Retinal pigment epithelial cell (primary cell): ENCODE measurements at places on chromosomes 12 and 14.

- DNase-seq = no peak
Observed at GRCh38 chr12:99721715-99722275, 74.2 kb downstream of the GARIN6 start.

DNA sequence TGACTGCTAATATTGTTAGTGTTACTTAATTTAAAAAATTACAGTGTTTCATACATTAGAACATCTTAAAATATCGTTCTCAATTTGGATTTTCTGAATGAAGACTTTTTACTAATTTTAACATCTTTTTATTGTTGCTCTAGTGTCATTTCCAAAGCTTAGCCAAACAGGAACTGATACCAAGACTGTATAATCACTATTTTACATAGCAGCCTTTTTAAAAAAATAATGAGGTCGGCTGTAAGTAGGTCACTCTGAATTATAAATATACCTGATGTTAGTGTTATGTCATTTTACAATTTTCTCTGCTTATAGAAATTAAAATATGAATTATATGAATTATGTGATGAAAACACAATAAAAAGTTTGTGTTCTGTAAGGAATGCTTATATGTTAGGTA is 321.5 kb downstream of the TMEM117 start:
- no peak for DNase-seq

DNA sequence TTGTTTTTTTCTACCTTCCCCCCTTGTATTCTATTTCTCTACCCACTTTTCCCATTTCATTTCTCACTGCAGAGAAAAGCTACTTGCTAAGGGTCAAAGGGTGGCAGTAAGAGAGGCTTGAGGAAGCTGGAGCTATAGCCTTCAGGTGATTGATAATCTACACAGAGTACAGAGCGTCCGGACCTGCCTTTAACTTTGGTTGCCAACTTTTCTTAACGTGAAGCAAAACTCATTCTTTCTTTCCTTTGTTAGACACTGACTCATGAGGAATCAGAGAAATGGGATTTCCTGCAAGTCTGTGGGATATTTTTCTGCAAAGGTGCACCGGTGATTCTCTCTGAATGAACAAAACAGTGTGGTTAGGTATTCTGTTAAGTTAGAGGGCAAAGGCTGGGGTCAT is 133.3 kb downstream of the RMST start:
- DNase-seq = no peak

GRCh38 chr12:118120579-118121363 is 15.2 kb upstream of the PEBP1 start:
- no peak for DNase-seq

GRCh38 chr14:105492971-105493871 is 2.2 kb downstream of the TEDC1 start:
- DNase-seq = no peak

- DNase-seq = peak; percentile 5
Observed at GRCh38 chr14:33254861-33255395, 316.2 kb downstream of the NPAS3 start.

DNA sequence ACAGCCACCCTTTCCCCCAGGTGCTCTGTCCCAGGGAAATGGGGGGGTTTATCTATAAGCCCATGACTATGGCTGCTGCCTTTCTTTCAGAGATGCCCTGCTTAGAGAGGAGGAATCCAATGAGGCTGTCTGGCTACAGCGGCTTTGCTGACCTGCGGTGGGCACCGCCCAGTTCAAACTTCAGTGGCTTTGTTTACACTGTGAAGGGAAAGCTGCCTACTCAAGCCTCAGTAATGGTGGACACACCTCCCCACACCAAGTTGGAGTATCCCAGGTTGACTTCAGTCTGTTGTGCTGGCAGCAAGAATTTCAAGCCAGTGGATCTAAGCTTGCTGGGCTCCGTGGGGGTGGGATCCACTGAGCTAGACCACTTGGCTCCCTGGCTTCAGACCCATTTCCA is 869.2 kb downstream of the SLC6A15 start:
- no peak for DNase-seq

DNA sequence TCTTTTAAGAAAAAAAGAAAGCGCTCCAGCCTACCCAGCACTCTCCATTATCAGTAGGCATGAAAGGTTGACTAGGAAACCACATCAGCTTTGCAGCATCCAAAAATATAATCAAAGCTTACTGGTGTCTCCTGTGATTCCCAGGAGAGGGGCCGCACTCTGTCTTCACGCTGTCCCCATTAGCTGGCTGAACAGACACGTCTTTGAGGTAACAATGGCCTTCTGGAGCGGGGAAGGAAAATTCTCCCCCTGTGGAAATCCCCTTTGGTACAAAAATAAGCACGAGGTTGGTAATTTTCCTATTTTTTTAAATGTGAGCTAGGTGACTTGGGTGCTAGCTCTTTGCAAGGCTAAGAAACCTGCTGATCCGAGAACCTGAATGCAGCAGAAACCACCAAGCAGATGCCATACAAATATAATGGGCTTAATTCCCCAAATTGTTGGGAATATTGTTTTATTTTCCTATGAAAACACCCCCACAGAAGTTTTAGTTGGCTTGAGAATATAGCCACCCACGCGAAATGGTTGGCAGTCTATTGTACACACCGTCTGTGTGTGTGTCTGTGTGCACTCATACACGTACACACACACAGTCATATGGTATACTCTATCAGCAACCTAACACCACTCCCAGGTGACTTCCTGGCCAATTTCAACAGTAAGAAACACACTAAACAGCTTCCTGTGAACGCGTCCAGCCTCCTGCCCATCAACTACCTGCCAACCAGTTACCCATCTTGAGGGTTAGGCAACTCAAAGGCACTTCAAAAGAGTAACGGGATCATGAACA is 71.2 kb downstream of the KSR2 start:
- DNase-seq = no peak

- no peak for DNase-seq
Observed at GRCh38 chr12:53806721-53807120, 54.9 kb upstream of the CISTR start.

DNA sequence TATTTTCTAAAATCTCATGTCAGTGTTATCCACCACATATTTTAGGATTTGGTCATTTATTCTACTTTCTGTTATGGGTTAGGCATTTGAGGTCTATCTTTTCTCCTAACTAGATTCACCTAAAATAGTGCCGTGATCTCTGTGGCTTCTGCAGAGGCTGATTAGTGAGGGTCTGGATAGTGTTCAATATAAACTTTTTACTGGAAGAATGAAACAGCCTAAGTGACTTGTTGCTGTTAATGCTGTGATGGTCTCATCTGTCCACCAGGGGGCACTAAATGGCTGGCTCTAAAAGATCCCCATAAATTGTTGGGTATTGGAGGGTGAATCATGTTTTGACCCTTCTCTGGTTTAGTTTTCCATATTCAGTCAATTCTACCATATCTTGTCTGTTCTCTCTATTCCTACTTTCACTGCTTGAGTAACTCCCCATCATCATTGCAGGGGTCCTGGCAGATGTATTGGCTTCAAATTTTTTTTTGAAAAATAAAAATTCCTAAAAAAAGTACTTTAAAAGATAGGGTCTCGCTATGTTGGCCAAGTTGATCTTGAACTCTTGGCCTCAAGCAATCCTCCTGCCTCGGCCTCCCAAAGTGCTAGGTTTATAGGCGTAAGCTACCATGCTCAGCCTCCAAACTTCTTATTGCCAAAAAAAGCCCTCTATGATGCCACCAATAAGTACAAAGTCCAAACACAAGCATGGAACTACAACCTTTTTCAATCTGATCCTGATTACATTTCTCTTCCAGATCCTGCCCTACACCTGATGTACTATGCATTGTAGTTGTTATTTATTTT is 6.9 kb downstream of the PABPN1 start:
- DNase-seq = peak; percentile 31

- DNase-seq = no peak
Observed at GRCh38 chr14:93944348-93945069, 17.4 kb downstream of the FAM181A start.

- DNase-seq = no peak
Observed at GRCh38 chr12:65155784-65156183, 13.6 kb upstream of the LEMD3 start.

DNA sequence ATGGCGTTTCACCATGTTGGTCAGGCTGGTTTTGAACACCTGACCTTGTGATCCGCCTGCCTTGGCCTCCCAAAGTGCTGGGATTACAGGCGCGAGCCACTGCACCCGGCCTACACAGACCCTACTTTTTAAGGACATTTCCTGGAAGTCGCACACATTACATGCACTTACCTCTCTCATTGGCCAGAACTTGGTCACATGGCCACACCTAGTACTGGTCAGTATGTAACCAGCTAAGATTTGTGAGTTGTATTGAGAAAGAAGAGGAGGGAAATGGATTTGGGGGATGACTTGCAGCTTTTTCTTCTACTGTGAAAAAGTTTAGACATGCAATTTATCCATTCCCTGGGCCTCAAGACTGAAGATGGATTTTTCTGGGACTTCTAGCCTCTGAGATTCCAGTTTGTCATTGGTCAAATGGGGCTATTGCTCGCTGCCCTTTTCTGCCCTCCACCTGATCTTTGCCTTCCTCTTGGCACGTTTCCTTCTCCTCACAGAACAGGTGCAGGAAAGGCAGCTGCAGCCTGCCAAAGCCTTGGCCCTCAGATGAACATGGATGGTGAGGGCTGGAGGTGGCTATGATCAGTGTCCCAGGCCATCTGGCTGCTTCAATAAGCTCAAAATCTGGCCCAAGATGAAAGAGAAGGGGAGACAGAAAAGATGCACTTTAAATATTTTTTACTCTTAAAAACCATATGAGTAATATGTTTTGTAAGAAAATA is 7.1 kb upstream of the ZDHHC22 start:
- no peak for DNase-seq

- no peak for DNase-seq
Observed at GRCh38 chr14:93032421-93032936, 83.2 kb downstream of the ITPK1 start.

- DNase-seq = no peak
Observed at GRCh38 chr14:69882915-69883314, 3.7 kb downstream of the SMOC1 start.

DNA sequence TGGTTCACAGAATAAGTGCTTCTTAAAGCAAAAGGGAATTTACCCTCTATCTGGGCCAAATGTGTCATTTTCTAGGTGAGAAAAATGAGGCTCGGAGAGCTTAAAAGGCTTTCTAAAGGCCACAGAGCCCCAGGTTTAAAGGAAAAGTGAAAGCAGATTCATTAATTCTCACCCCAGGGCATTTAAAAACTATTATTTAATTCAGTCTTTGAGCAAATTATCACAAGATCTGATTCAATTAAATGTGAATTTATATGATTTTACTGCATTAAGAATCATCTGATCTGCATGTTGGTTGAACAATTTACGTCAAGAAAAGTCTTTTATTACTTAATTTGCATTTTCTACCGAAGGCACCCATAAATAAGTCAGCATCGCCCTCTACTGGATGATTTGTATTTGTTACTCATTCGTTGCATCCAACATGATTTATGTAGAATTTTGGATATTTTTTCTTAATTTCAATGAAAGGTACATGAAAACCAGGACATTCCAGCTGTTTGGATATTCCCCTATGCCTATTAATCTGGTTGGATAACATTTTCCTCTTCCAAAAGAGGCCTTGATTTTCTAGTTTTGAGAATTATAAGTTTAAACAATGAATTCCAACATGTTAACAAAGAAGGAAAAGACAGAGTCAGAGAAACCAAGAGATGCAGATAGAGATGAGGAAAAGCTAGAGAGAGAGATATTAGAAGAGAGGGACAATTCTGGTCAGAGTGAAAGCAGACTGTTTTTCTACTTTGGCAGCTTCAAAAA is 19.1 kb upstream of the DHRS7 start:
- no peak for DNase-seq

- DNase-seq = no peak
Observed at GRCh38 chr12:108126990-108127501, 2.0 kb upstream of the WSCD2 start.
